ENCODE measurements at places on chromosomes 7 and 10. TPM values are rescaled to one million over a fixed set of nuclear protein-coding genes. Genes with fewer than 3 reads are reported as not detected.

DNA sequence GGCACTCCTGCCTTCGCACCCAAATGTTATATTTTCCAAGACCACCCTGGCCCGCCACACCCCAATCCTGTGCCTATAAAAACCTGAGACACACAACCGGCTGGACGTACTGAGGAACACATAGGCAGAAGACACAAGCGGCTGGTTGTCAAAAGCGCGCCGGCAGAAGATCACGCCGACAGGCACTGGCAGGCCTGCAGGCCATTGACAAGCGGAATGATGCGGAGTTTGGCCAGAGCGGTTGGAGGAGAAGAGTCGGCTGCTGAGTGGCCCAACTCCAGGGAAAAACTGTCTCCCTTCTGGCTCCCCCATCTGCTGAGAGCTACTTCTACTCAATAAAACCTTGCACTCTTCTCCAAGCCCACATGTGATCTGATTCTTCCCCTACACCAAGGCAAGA is 39.7 kb upstream of the SAMD8 start:
- DNase-seq = no peak

- DNase-seq = no peak
Measured at GRCh38 chr7:116166156-116166555, 44.2 kb upstream of the TES start.

Gene BLOC1S2
- 34.4 TPM for total RNA-seq

DNA sequence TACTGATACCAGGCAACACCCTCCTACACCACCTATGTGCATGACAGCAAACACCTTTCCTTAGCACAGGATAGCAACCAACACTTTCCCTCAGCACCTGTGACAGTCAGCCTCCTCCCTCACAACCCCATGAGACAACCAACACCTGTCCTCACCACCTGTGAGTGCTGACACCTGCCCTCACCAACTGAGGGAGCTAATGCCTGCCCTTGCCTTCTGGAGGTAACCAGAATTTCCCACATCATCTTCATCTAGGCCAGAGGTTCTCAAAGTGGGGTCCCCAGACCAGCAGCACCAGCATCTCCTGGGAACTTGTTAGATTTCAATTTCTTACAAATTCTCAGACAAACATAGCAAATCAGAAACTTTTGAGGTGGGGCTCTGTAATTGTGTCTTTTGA is 112.5 kb downstream of the GRID1 start:
- no peak for DNase-seq

DNA sequence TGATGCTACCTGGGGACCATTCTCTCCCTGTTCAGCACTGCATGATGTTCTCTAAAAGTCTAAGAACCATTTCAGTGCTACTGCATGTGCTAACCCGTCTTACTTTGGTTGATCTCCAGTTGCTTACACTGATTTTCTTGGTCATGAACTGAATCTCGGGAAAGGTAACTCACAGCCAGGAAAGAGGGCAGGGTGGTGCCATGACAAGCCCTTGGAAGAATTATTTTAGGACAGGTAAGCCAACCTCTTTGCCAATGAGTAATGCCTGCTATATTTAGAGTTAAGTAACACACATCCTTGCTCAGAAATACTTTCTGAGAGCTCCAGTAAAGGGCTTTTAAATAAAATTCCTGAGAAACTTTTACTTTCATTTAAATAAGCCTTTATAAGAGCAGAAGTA is 126.7 kb downstream of the ARL4A start:
- no peak for DNase-seq

DNA sequence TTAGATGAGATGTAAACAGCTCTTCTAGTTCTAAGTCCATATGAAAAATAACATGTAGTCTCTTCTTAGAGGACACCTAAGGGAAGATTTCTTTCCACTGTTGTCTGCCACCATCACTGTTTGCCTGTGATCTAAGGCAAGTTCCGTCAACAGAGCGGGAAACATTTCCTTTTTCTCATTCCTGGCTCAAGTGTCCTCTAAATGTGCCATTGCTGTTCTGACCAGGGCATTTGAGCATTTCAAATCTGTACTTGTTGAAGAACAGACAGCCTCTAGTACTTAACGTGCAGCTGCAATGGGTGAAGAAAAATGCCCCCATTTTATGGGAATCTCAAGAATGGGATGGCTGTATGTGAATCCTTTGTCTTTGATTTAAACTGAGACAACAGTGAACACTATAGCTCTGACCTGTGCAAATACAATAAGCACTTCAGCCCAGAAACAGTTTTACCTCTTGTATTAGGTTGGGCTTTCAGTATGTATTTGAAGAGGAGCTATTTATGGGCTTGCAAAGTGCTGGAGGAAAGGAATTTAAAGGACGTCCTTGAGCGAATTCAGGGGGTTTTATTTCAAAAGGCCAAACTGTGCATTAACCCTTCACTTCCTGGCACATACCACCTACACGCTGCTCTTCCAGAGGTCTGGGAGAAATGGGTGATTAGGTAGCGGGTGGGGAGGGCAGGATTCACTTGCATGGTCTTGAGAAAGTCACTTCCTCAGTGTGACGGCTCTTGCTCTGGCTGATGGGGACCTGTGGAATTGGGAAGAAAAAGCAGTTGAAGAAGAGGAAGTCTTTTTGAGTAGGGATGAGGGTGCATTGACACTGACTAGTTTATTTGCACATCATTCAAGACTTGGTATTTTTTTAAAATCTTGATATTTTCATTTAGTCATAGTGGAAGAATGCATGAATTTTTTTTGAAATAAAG is 66.1 kb downstream of the THNSL1 start:
- DNase-seq = no peak

DNA sequence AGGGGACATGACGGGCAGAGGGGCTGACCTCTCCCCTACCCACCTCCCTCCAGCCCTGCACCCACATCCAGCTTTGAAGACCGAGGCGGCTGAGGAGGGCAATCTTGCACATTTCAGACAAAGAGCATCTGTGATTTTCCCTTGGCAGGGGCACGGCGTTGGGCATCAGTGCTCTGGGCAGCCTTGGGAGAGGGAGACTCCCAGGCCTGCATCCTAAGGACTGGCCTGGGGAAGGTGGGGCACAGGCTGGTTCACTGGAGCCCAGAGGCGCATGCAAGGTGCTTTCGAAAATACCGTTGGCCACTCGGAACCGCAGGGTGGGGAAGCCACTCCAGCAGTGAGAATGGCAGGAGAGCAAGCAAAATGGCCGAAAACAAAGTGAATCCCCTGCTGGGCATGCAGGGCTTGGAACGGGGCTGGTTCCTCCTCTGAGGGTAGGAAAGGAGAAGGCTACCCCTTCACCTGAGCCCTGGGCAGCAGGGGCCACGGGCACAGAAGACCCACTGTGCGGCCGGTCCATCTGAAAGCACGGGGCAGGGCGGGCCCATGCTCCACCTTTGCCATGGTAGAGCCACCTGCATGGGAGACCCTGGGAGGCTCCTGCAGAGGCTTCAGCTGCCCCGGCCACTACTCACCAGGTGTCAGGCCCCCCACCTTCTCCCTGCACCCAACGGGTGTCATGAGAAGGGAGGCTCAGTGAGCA is 49.8 kb downstream of the EBF3 start:
- no peak for DNase-seq

Gene FAM25C
- total RNA-seq = not detected

DNA sequence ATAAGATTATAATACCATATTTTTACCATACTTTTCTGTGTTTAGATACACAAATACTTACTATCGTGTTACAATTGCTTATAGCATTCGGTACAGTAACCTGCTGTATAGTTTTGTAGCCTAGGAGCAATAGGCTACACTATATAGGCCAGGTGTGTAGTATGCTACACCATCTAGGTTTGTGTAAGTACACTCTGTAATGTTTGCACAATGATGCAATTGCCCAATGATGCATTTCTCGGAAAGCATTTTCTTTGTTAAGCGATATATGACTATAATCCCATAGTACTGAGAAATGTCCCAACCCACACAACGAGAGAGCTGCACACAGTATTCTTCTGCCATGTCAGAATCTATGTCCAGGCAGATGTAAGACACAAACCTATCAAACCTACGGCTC is 160.0 kb downstream of the NEBL start:
- DNase-seq = no peak

DNA sequence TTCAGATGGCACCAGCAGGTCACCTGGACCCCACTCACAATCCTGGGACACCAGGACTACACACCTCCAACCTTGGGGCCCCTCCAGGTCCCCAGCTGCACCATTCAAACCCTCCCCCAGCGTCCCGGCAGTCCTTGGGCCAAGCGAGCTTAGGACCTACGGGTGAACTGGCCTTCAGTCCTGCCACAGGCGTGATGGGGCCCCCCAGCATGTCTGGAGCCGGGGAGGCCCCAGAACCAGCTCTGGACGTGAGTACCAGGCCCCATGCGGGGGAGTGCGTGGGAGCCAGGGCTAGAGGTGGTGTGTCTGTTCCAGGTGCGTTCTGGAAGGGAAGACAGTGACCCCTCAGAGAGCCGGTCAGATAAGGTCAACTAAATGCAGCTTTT is 17.8 kb downstream of the ZMIZ2 start:
- DNase-seq = no peak

Gene NANOS1
- 0.28 TPM for total RNA-seq

- DNase-seq = no peak
Measured at GRCh38 chr7:24227068-24227467, 56.9 kb upstream of the NPY start.

DNA sequence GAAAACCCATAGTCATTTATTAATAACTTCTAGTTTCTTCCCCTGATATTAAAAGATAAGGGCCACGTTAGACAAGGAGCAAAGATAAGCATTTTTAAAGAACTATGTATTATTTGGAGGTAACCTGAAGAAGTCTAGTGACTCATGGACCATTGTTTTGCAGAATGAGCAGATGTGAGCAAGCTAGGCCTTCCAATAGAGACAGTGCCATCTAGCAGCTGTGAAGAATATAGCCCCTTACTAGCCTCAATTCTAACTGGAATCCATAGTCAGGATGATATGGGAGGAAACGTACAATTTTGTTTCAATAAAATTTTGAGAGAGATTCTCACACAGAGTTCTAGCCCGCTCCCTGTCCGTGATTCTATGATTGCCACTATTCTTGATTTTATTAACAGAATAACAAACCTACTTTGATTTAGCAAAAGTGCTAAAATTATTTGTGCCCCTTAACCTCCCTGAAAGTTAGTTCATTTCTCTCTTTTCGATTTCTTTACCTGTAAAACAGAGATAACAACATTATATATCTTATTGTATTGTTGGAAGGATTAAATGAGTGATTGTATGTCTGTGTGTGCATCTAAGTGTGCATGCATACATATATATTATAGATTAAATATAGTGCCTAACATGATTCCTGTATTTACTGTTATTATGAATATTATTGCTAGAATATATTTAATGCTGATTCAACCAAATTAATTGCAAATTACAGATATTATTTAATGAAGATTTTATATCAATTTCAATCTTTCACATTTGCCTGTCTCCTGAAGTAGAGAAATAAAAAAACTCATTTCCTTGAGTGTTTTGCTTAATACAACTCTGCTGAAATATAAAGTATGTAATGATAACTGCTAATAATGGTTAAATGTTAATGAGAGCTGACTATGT is 22.7 kb downstream of the FAM237B start:
- DNase-seq = no peak

Measured in ovary (tissue), 10 donors.